ENCODE measurements at places on chromosomes 7 and 10.
A peak's percentile ranks its signal among the peaks of the same experiment; 100 is the strongest.

DNA sequence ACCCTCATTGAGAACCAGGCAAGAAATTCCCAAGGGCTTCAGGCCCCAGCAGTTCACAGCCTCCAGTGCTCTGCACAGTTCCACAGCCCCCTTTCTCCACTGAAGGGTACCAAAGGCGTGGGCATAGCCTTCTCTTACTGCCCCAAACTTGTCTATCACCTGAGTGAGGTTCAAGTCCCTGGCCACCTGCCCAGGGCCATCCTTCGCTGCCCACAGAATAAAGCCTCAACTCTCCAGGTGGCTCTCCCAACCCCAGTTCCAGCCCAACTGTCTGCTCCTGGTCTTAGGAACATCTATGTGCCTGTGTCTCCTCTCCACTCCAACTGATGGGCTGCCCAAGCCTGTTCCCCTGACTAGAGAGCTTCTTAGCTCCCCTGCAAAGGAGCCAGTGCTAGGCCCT lies 79.1 kb downstream of the FAM53B start:
- DNase-seq, result no peak

DNA sequence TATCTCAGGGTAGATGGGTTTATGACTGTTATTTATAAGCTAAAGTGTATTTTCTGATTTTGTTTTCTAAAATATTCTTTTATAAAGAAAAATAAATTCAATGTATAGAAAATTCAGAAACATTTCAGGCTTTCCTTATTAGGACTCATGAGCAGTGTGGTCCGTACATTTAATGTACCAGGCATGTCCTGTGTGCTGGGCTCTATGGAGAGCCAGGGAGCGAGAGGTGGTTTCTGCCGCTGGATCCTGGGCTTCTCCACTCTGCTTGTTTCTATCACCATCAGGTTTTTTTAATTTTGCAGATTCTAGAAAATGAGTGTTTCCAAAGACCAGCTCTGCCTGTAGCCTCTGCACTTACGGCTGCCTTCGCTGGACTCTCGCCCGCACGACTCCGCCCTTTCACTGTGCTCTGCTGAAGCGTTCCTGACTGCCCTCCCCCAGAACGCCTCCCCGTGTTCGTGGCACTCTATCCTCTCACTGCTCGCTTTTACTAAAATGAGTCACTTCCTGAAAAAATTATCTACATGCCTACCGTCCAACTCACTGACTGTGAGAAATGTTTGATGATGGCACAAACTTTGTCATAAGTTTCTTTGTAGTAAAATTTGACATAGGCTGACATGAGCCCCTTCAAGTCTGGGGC lies 188.5 kb downstream of the ZMYND11 start:
- peak; percentile 93 for DNase-seq

DNA sequence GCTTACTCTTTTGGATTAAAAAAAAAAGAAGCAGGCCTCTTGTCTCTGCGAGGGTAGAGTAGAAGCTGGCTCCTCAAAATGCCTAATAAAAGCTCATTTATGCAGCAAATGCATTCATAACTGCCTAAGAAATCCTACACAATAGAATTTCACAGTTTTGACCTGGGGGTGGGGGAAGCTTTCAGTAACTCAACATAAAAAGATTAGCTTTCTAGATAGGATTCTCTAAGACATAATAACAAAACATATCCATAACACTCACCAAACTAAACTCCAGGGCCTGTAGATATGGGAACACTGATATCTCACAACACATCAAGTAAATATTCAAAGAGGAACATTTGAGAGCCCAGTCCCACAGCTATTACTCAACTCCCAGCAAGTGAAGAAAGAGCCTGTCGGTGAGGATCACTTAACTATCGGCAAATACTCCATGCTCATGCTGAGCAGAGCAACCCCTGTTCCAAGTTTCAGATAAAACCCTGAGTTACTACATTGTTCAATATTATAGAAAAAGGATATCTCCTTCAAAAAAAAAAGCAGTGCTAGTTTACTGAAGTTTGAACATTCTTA lies 88.1 kb downstream of the COBL start:
- no peak for DNase-seq

DNA sequence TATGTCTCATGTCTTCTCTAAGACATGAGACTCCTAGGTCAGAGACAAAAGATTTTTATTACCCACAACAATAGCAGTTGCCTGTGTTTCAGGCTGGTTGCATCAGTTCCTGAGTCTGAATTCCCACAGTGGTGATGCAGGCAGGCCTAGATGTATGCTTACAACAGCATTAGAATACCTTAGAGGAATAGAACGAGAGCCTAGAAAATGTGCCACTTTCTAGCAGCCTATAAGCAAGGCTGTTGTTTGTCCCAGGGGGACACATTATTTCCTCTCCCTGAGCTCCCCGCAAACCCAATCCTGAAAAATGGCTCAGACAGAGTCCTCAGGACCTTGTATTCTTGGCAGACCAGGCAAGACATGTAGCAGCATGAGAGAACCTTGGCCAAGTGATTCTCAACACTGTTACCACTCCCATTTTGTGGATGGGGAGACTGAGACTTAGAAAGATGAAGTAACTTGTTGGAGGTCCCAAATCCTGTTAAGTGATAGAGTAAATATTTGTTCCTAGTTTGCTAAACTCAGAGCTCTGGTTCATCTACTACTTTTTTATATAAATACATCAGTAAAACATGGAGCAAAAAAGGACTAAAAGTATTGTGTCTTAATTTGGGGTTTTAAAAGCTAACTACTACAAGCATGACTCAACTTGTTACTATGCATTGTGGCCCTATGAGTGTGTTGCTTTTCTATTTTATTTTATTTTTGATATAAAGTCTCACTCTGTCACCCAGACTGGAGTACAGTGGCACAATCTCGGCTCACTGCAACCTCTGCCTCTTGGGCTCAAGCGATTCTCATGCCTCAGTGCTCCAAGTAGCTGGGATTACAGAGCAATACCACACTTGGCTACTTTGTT lies 14.2 kb downstream of the VTI1A start:
- DNase-seq, result peak; percentile 27

DNA sequence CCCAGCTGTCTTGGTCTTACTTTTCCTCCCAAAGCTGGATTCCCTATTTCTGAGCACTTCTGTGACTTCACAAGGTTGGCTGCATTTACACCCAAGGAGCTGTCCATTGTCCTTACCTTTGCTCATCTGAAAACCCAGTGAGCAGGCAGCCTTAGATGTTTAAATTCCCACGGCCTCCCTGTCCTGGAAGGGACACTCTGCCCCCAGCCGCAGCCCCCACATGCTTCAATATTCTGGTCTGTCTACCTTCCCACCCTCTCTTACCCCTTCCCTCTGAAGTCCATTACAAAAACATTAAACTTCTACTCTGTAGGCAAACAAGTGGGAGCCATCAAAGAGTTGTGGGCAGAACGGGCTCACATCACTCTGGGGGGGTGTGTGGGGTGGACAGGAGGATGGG lies 73.8 kb upstream of the EFCAB10 start:
- DNase-seq, result no peak

- DNase-seq, result no peak
Measured at GRCh38 chr10:125152450-125153368, 7.7 kb downstream of the CTBP2 start.

DNA sequence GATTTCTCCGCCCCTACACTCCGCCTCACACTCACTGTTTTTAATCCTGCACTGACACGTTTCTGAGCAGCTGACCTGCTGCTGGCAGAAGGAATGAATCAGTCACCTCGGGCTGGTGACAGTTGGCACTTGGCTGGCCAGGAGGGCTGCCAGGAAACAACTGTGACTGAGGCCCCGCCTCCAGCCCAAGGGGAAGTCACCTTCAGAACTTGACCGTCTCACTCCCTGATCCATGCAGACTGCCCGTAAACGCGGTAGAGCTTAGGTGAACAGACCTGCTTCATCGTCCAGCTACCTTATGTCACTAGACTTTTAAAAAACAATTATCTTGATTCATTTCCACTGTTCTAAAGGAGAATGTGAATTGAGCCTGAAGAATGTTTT lies 107.5 kb downstream of the DOCK1 start:
- no peak for DNase-seq

DNA sequence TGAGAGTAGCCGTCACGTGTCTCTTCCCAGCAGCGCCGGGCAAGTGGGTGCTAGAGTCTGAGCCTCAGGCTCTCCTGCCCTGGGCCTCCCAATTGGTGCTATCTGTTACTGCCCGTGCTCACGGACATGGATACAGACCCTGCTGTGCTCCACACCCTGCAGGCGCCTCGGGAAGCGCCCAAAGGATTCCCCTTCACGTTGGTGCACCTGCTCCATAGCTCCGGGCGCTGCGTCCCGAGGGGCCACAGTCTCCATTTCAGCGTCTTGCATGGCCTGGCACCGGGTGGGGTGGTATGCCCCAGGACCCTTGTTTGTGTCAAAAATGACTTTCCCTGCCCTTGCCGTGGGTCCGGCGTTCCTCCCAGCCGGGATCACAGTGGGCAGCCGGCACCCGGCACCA lies 13.8 kb upstream of the ZNF212 start:
- no peak for DNase-seq

All from AG09319 (cell line).